ENCODE measurements at places on chromosomes 5 and 9.

- DNase-seq, result no peak
These were observed 10.2 kb downstream of the PAM start for GRCh38 chr5:102765350-102765749.

GRCh38 chr9:133955821-133956411, 36.2 kb downstream of the VAV2 start:
- no peak for DNase-seq

GRCh38 chr5:179193746-179194145, 133.6 kb downstream of the ZNF354C start:
- DNase-seq, result no peak

GRCh38 chr9:129613520-129614175, 7.3 kb downstream of the C9orf50 start:
- DNase-seq, result no peak

DNA sequence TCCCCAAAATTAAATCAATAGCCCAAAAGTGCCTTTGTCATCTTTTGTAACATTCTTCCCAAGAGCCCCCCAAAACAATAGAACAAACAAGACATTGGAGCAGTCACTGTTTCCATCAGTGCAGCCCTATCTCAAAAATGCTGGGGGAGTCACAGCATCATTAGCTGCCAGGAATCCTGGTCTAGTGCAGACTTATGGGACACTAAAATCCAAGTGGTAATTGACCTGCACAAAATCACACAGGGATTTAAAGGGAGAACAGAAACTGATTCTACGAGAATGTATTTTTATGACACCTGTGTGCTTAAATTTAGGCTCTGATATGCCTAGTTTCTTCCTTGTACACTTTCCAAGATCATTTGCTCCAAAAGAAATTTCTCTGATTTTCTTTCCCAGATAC, 172.9 kb downstream of the GLIS3 start:
- no peak for DNase-seq

DNA sequence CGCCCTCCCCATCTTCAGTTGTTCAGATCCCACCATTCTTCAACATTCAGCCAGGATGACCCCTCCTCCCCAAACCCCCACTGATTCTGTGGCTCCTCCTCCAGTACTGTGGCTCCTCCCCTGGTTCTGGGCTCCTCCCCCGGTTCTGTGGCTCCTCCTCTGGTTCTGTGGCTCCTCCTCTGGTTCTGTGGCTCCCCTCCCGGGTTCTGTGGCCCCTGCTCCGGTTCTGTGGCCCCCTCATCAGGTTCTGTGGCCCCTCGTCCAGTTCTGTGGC, 32.8 kb downstream of the C5orf15 start:
- no peak for DNase-seq

DNA sequence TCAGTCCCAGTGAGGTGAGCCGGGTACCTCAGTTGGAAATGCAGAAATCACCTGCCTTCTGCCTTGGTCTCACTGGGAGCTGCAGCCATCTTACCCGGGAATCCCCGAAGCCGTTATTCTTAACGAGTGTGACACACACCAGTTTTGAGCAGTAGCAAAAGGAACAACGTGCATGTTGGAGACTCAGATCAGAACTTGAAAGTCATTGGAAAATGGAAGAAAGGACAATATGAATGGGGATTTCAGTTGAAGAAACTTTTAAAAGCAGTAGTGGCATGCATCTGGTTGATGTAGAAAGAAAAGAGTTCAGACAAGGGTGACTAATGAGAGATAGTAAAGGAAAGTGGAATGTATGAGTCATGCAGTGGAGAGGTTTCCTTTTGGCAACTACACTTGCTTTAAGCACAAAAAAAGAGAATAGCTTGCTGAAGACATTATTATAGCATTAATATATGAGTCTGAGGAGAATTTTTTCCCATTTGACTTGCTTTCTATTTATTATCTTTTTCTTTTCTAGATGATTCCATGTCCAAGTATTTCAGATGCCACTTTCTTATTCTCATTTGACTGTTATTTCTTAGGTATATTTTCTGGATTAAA, 44.4 kb upstream of the ANKDD1B start:
- DNase-seq, result peak; percentile 69

DNA sequence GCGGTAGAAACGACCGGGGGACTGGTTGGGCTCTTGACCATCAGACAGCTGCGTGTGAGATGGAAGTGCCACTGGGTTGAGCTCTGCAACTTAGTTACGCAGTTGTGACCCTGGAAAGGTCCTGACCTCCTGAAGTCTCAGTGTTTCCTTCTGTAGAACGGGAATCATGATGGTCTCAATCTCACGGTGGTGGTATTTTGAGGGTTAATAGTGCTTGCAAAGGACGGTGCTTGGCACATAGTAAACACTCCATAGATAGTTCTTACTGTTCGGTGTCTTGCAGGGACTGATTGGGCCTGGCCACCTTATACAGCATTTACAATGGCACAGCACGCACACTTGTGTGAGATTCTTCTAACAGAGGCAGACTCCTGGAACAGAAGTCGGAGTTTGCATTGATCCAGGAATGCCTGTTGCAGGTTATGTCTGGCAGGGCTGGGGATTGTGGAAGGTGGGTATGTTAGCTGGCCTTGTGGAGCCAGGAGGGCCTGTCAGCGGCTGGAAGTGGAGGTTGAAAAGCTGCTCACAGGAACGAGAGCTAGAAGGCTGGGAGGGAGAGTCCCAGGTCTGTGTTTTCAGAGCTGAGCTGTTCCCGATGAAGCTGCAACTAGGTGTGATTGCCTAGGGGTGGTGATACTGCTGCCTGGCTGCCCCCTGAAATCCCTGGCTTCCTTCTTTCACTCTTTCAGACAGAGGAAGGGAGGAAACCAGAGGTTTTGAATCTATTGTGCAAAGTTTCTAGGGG, 962 bp upstream of the TXN start:
- DNase-seq, result no peak

- no peak for DNase-seq
These were observed 79.8 kb upstream of the MAMDC2 start for GRCh38 chr9:69963803-69964202.

- DNase-seq, result no peak
These were observed 26.5 kb downstream of the HSD17B4 start for GRCh38 chr5:119478781-119479180.

GRCh38 chr9:131666029-131666428, 73.8 kb downstream of the RAPGEF1 start:
- DNase-seq, result no peak

DNA sequence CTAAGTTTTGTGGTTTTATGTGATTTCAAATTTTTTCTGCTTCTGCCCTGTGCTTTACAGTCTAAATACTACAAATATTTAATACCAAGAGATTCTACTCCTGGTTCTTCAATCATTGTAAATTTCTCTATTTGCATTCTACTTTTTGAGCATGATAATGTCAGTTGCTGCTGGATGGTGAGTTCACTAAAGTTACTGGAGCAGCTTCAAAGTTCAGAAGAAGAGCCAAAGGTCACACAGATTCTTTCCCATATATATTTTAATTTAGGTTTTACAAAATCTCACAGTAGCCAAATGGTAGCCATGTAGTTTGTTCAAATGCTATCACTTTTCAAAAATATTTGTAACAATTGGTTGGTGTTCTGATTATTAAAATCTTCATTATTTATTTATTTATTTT, 378.7 kb downstream of the TMEM232 start:
- DNase-seq, result no peak

DNA sequence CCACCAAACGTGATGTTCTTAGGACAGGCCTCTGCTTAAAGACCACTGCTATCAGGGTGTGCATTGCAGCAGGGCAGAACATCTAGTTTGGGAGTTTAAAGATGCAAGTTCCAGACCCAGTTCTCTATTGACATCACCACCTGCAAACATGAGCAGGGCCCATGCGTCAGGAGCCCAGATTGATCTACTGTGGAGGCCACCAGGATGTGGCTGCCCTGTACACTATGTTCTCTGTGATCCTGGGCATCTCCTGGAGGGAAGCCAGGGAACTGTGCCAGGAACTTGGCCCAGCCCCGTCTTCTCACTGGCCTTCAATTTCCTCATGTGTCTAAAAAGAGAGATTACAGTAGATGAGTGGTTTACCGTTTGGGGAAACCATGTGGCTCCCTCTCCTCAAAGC, 87.1 kb downstream of the PDE6A start:
- DNase-seq, result peak; percentile 64

- DNase-seq, result no peak
These were observed 71.8 kb upstream of the CLINT1 start for GRCh38 chr5:157930710-157931109.

- DNase-seq, result no peak
These were observed 32.2 kb upstream of the NOTCH1 start for GRCh38 chr9:136577941-136578625.

DNA sequence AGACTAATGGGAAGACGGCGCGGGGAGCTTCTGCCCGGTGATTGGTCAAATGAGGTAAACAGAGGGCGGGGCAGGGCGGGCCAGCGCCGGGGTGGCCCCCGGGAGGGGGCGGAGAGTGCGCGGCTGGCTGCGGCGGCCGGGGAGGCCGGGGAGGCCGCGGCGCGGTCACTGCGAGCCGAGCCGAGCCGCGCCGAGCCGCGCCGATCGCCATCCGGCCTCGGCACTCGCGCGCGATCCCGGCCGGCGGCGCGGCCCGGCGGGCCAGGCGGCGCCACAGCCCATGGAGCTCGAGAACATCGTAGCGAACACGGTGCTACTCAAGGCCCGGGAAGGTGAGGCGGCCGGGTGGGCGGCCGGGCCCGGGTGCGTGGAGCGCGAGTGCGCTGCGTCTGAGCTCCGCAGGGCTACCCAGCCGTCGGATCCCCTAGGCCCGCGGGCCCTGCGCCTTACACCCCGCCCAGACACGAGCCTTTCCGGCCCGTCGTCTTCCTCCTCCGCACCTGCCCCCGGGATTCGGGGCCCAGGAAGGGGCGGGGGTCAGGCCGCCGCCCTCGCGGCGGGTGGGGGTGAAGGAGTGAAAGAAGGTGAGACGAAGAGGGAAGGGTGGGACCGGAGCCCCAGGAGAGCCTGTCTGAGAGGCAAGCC, at the start of gene GRK6:
Gene GRK6 (plus strand): TSS at position 111 of the 645 bp plus-strand sequence. CDS start 170 bp downstream, at position 281.
- no peak for DNase-seq

DNA sequence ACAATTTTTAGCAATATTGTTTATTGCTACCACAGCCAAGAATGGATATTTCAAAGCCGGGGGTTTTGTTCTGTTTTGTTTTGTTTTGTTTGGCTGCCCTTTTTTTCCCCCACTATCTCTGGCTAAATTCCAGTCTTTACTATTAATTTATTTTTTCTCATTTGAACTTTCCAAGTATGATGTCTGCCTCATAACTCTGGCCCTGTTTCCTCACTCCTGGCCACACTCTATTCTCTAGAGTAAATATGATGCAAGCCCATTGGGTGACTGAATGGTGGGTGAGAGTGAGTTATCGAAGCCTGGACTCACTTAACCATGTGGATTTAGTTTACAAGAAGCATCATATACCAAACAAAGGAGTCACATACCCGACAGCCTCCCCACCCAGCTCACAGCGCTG, 41.9 kb downstream of the WDR36 start:
- no peak for DNase-seq

- no peak for DNase-seq
These were observed 820.0 kb upstream of the SEMA6A start for GRCh38 chr5:117394506-117395157.

DNA sequence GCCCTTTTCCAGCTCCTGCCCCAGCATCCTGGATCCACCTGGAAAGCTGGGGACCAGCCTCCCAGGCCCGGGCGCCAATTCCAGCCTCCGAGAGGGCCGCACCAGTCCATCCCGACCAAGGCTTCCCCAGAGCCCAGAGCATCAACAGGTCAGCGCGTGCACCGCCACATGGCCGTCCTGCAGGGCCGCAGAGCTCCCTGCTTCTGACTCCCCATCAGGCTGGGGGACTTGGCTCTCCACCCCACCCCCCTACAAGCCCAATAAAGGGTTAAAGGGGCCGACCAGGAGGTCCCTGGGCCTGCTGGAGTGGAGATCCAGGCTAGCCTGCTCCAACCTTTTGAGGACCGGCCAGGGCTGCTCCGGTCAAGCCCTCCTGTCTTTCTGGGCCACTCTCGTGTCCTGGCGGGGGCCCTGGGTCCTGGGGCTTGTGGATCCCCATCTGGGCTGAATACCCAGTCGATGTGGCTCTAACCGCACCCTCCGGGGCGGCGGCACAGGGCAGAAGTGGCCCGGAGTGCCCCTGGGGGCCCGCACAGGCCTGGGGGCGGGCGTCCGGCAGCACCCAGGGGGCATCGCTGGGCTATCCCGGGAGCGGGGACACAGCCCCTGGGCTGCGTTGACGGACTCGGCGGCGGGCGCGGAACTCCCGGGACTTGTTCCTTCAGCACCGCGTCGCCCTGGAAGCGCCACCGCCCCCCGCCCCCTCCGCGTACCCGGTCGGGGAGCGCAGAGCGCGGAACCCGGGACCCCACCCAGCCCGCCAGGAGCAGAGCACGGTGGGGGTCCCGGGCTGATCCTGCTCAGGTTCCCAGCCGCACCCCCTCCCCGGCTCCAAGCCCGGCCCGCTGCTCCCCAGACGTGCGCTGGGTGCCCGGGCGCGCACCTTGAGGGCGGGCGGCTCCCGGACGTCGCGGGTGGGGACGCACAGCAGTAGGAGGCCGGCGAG, 590 bp downstream of the ENTPD2 start:
- DNase-seq, result no peak

DNA sequence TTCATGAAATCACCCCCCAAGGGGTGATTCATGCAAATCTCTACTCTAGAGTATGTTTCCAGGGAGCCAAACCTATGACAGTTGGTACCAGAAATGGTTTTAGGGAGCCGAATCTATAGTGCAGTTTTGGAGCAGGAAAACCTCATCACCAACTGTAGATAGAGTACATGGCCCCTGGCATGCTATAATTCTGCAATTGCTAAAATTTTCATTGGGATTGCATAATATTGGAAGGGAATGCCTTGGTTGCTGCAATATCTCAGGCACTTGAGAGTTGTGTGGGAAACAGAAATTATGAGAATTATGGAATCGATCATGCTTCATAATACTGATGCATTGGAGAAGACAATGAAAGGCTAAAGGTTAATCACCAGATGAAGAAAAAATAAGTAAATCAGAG, 148.2 kb upstream of the PLPPR1 start:
- DNase-seq, result no peak

GRCh38 chr9:111429175-111429574, 55.0 kb downstream of the ECPAS start:
- DNase-seq, result no peak

Data from smooth muscle cell of the brain vasculature (primary cell).